ENCODE measurements at places on chromosomes 1 and 21.

- no peak for DNase-seq
Measured at GRCh38 chr1:204723131-204723787, 37.7 kb upstream of the LRRN2 start.

DNA sequence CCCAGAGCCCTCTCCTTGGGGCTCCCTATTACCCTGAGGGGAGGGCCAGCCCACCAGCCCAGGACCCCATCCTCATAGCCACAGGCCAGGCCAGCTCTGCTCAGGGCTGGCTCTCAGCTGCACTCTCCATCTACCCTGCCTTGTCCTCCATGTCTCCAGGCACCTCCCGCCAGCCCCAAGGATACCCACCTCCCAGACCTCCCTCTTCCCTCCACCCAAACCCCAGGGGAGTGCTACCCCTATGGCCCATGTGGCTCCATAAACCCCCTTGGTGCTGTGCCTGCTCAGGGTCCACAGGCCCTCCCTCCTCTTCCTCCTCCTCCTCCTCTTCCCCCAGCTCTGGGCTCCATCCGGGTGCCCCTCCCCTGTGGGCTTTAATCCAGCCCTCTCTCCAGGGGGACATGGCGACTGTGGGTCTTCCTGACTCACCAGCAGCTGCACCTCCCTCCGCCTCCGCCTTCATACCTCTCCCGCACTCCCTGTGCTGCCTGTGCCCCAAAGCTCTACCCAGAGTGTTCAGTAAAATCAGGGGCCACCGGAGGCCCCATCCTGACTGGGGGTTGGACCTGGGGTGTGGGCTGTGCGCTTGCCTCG lies 9.1 kb downstream of the YBEY start:
- no peak for DNase-seq

DNA sequence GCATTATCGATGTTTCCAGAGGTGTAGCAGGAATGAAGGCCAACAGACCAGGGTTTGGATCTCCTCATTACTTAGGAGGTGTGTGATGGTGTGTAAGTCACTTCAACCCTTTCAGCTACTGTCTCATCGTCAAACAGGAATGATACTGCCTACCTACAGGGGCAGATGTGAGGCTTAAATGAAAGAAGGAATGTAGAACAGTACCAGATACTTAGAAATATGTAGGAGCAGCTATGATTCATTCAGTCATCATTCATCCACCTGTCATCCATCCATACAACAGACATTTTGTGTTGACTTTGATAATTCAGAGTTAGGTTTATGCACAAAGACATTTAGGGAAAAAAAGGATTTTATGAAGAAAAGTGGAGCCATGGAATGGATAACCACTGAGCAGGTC lies 486.9 kb upstream of the DAB1 start:
- DNase-seq = no peak

DNA sequence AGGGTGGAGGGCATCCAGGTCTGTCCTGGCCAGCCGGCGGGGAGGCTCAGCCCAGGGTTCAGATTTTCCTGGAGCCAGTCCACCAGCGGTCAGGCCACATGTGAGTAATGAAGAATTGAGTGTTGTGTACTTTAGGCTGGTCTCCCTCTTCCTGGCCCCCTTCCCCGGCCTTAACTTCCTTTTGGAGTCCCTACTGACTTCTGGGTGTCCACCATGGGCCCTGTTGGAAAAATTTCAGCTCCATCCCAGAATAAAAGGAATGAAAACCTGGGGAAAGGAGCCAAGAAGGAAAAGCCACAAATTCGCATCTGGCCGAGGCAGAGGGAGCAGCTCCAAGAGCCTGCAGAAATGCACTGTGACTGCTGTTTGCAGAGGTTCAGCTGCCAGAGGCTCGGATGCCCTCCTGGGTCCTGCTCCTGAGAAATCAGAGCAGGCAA lies 35.5 kb upstream of the HHAT start:
- DNase-seq = no peak

- DNase-seq = no peak
Measured at GRCh38 chr1:181087400-181087901, 1.0 kb upstream of the IER5 start.

- DNase-seq = peak; percentile 91
Measured at GRCh38 chr1:202158810-202159533, 1.4 kb downstream of the PTPN7 start.

- peak; percentile 85 for DNase-seq
Measured at GRCh38 chr1:183416850-183417771, 1.1 kb downstream of the NMNAT2 start.
